Lung (tissue), 17 donors: ENCODE measurements at places on chromosomes 13 and 19.

DNA sequence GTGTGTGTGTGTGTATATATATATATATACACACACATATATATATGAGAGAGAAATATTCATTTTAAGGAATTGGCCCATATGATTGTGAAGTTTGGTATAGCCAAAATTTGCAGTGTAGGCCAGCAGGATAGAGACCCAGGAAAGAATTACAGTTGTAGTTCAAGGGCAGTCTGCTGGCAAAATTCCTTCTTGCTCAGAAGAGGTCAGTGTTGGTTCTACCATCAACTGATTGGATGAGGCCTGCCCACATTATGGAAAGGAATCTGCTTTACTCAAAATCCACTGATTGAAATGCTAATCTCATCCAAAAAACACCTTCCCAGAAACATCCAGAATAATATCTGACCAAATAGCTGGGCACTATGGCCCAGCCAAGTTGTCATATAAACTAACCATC is 24.0 kb downstream of the RNF6 start:
- DNase-seq: no peak

DNA sequence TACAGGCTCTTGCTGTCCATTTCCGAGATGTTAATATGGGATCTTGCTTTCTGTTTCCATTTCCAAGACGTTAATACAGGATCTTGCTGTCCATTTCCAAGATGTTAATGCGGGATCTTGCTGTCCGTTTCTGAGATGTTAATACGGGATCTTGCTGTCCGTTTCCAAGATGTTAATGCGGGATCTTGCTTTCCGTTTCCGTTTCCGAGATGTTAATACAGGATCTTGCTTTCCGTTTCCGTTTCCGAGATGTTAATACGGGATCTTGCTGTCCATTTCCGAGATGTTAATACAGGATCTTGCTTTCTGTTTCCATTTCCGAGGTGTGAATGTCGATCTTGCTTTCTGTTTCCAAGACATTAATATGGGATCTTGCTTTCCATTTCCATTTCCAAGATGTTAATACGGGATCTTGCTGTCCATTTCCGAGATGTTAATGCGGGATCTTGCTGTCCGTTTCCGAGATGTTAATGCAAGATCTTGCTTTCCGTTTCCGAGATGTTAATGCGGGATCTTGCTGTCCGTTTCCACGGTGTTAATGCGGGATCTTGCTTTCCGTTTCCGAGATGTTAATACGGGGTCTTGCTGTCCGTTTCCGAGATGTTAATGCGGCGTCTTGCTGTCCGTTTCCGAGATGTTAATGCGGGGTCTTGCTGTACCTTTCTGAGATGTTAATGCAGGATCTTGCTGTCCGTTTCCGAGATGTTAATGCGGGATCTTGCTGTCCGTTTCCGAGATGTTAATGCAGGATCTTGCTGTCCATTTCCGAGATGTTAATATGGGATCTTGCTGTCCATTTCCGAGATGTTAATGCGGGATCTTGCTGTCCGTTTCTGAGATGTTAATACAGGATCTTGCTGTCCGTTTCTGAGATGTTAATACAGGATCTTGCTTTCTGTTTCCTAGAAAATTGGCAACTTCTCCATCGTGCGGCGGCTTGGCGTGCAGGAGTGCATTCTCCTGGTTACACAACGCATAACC is 38.3 kb downstream of the PEX11G start:
- DNase-seq: peak; percentile 31

- DNase-seq: peak; percentile 31
Measured at GRCh38 chr19:7989071-7989575, 16.3 kb downstream of the ELAVL1 start.

- no peak for DNase-seq
Measured at GRCh38 chr13:44211704-44212346, 161.8 kb upstream of the SERP2 start.

GRCh38 chr19:12648088-12648487 is 18.5 kb downstream of the MAN2B1 start:
- no peak for DNase-seq

- DNase-seq: no peak
Measured at GRCh38 chr13:98103531-98103930, 39.4 kb upstream of the FARP1 start.

DNA sequence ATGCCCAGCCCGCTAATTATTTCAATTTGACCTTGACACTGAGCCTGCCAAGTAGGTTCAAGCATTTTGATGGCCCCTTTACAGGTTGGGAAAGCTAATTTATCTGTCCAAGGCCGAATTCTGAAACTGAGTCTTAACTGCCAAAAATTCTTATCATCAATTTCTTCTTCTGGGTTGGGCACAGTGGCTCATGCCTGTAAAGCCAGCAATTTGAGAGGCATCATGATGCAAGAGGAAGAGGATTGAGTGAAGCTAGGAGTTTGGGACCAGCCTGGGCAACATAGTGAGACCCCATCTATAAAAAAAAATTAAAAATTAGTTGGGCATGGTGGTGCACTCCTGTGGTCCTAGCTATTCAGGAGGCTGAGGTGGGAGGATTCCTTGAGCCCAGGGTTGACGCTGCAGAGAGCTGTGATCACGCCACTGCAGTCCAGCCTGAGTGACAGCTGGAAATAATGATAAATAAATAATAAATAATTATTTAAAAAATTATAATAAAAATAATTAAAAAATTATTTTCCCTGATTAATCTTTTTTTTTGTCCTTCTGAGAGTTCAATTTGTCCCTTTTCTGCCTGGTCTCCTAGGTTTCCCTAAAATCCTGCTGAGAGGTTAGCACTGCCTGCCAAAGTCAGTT is 1.3 kb upstream of the LDLR start:
- DNase-seq: no peak

- peak; percentile 80 for DNase-seq
Measured at GRCh38 chr19:3028305-3029064, 595 bp downstream of the TLE2 start.

DNA sequence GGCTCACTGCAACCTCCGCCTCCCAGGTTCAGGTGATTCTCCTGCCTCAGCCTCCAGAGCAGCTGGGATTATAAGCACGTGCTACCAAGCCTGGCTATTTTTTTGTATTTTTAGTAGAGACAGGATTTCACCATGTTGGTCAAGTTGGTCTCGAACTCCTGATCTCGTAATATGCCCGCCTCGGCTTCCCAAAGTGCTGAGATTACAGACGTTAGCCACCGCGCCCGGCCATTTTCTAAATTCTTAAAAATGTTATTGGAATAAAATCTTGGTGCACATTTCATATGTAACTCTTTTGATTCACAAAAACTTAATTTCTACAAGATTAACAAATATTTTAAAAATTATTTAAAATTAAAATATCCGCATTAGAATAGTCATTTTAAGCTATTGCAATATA is 1480.3 kb upstream of the SPRY2 start:
- no peak for DNase-seq

- DNase-seq: no peak
Measured at GRCh38 chr13:33913829-33914228, 95.9 kb downstream of the RFC3 start.

GRCh38 chr13:87535911-87536310 is 135.3 kb upstream of the SLITRK5 start:
- DNase-seq: no peak

- no peak for DNase-seq
Measured at GRCh38 chr19:51541458-51542357, 10.2 kb upstream of the SIGLEC6 start.

DNA sequence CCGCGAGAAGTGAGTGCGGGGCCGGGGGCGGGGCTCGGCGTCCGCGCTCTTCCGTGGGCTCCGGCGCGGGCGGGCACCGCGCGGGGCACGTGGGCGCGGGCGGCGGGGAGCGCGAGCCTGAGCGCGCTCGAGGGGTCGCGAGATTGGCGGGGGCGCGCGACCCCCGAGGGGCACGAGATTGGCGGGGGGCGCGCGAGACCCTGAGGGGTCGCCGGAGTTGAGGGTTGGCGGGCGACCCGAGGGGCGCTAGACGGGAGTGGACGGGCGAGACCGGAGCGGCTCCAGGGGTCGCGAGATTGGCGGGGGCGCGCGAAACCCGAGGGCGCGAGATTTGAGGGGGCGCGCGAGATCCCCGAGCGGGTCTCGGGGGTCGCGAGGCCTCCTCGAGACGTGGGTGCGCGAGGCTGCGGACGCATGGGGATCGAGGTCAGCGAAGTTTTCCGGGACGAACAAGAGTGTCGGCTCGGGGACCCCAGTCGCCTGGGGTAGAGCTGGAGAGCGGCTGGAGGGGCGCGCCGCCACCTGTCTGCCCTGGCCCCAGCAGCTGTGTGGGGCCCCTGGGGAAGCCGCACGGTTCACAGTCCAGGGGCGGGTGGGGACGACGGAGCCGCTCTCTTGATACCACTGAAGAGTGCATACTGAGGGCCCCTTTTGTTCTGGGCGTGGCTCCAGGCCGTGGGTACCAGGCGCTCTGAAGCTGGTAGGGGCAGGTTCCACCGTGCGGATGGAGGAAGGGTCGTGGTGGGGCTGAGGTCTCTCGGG is 682 bp downstream of the SSBP4 start:
- no peak for DNase-seq

GRCh38 chr13:110001670-110002275 is 215.4 kb upstream of the IRS2 start:
- DNase-seq: no peak

DNA sequence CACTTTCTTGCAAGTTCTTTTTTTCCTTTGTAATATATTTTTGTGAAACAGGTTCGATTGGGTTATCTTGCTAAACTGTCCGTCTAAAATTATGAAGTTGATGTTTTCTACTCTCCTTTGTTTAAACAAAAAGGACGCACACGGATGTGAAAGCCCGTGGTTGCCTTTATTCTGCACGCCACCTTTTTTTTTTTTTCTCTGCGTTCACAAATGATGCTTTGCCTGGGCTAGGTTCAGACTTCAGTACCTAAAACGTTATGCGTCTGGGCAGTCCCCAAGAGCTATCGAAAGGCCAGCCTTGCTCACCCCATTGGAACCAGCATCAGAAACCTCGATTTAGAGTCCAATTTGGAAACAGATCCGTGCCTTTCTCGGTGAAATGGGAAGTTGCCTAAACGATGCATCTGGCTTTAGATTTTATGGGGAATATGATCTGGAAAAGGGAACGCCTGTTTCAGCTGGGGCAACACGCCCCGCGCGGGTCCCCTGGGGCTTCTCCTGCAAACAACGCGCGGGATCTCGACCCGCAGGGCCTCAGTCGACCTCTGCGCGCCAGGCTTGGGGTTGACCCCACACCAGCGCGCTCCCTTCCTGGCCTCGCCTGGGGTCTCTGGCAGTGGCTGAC is 113.9 kb downstream of the KCNRG start:
- peak; percentile 66 for DNase-seq

- DNase-seq: no peak
Measured at GRCh38 chr19:12825254-12826131, 8.9 kb downstream of the RTBDN start.

- no peak for DNase-seq
Measured at GRCh38 chr19:14411161-14411937, 7.8 kb downstream of the DDX39A start.

DNA sequence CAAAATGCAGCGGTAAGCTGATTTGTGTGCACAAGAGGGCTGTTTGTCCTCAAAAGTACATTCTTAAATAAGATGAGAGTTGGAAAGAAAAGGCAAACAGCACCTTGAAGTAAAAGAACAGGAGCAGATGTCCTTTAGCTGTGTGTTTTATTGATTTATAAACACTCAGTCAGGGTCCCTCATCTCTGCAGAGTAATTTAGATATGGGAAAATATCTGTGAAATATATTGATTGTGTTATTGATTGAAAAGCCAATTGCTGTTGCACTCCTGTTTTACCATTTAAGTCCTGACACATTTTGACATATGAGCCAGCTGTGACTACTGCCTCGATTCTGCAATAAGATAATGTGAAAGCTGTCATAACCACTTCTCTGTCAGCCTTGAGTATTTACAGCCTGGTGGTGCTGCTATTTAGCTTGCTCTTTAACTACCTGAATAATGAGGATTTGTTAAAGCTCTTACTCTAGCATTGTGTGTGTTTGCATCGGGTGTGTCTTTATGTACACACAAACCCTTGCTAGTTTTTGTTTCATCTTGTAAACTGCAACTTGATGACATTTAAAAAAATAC is 550.1 kb downstream of the DACH1 start:
- DNase-seq: no peak

- no peak for DNase-seq
Measured at GRCh38 chr13:21060338-21061028, 903 bp downstream of the LATS2 start.

GRCh38 chr19:31981545-31981944 is 363.9 kb upstream of the ZNF507 start:
- DNase-seq: no peak

- DNase-seq: peak; percentile 94
Measured at GRCh38 chr13:44306371-44307192, 67.0 kb upstream of the SERP2 start.

GRCh38 chr19:41566001-41566400 is 10.0 kb upstream of the CEACAM21 start:
- DNase-seq: no peak

GRCh38 chr19:14315433-14315832 is 65.8 kb upstream of the ADGRE5 start:
- DNase-seq: no peak

DNA sequence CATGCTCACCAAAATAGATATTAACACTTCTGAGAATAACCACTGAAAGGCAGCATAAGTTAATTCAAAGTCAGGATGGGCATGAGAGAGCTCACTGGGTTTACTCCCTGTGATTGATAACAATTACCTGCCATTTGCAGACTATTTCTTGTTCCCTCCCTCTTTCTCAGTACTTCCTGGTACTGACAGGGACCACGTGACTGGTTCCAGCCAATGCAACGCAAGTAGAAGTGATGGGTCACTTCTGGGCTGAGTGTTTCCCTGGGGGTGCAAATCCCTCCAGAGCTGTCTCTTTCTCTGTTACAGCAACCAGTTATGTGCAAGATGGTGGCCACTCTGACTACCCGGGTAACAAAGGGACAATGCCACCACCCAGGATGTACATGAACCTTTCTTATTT is 118.8 kb downstream of the EFNB2 start:
- DNase-seq: no peak

DNA sequence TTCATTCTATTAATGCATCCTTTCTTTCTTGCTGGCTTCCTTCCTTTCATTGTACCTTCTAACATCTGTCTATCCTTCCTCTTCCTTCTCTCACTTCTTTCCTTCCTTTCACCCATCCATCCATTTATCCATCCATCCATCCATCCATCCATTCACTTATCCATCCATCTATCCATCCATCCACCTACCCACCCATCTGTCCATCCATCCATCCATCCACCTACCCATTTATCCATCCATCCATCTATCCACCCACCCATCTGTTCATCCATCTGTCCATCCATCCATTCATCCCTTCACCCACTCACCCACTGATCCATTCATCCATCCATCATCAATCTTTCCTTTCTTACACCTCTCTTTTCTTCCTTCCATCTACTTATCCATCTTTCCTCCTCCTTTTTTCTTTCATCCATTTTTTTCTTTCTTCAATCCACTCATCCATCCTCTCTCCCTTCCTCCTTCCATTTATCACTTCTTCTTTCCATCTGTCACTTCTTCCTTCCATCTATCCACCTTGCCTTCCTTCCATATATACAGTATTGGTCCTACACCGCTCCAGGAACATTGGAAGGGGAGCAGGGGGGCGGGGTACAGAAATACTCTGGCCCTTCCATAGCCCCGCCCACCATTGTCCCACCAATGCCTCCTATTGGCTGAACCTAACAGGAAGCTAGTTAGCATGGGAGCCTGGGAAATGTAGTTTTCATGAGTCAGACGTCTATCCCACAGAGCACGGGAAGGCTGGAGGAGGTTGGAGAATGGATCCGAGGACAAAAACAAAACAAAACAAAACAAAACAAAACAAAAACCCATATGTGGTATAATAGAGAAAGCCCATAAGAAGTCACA is 45.9 kb downstream of the MBD3L1 start:
- DNase-seq: no peak
